Kidney capillary endothelial cell (primary cell): ENCODE measurements at places on chromosomes 16 and 17.

DNA sequence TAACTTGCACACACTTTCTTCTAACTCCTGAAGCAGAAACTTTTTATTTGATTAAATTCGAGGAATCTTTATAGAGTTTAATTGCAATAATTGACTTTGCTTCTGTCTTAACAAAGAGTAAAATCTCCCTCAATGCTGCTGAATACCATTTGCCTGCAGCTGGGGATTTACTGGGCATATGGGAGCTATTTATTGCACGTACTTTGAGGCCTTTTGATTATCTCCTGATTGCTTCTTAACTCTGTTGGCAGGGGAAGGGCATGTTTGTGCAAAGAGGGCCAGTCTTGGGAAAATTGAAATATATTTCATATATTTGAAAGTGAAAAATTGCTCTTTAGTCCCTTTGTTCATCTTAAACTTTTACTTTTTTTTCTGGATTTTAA, 156.8 kb upstream of the CHMP6 start:
- no peak for DNase-seq

GRCh38 chr17:68595496-68595895, 5.7 kb downstream of the FAM20A start:
- DNase-seq: no peak

DNA sequence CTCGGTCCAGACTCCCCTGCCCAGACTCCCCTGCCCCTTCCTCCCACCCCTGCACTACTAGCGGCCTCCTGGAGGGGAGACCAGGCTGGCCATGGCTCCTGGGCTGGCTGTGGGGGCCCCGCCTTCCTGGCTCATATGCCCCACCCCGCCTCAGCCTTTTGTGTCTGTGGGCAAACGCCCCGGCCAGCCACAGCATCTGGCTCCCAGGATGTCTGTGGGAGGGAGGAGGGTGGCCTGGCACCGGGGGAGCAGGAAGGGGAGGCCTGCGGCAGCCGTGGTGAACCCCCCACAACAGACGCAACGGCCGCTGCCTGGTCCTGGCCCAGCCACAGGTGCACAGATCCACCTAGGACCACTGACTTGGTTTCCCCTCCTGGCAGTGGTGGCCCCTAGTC, 32.9 kb downstream of the BAHCC1 start:
- no peak for DNase-seq

DNA sequence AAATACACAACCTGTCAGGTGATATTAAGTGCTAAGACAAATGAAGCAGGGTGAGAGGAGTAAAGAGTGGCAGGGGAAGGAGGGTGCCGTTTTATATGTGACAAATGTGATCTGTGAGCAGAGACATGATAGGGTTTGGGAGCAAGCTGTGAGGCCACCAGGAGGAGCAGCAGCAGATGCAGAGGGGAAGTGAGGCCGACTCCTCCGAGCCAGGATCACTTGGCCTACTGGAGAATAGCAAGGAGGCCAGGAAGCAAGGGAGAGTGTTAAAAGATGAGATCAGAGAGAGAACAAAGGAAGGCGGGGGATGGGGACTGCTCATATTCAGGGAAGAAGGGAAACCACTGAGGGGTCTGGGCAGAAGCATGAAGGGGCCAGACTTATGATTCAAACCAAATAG, 129.4 kb downstream of the TANGO6 start:
- no peak for DNase-seq

GRCh38 chr17:64064331-64064730, 43.9 kb upstream of the ICAM2 start:
- DNase-seq: no peak

DNA sequence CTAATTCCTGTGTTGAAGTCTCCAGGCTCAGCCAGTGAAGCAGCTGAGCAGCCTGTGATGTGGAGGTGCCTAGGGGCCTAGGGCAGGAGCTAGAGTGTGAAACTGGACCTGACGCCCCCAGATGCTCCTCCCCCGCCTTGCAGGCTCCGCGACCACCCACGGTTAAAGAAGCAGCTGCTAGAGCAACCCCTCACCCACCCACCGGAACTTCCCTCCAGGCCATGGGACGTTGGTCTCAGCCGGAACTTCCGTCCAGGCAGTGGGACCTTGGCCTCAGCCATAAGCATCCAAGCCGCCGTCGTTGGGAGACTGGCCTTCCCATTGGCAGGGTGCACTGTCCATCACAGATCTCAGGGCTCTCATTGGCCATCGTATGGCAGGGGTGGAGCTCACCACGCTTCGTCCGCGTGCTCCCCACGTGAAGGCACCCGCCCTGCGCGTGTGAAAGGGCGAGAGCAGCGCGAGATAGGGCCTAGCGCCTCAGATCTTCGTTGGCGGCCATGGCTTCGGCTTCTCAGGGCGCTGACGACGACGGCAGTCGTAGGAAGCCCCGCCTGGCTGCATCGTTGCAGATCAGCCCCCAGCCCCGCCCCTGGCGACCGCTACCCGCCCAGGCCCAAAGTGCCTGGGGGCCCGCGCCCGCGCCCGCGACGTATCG, at the start of gene ADAD2:
Gene ADAD2, plus strand, starts transcription at position 427 of the 658 bp plus-strand sequence. Its CDS starts 74 bp downstream, at position 501.
- no peak for DNase-seq

GRCh38 chr17:32877164-32877764, 340 bp upstream of the MYO1D start:
- DNase-seq: peak; percentile 89

DNA sequence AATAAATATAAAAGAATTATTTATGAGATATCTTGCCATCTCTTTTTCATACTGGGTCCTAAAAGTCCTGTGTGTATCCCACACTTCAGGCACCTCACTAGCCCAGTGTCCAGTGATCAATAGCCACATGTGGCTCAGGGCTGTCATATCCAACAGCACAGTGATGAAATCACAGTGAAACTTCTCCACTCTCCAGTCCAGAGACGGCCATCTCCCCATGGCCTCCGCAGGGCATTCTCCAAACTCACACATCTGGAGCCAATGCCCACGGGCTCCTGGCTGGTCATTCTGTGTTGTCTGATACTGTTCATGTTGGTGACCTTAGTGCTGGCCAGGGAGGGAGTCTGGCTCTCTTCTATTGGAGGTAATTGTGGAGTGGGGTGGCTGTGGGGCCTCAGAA, 125.2 kb upstream of the SDK2 start:
- no peak for DNase-seq
